ENCODE measurements at places on chromosomes 1 and 21.

- DNase-seq = no peak
Observed at GRCh38 chr1:214102907-214103306, 115.1 kb downstream of the PROX1 start.

DNA sequence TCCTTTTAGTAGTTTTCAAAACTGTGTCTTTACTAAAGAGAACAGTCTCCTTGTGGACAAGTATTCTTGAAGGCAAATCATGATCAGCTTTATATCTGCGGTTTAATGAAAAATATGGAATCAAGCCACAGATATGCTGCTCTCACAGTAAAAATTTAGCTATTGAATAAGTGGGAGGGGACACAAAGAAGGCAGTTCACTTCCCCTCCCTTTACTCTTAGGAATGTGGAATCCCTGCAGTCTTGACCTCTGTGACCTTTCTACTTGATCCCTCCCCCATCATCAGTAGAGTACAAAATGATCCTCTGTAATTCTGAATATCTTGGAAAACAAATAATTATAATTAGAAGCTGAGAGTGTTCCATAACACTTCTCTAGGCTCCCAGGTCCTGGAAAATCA is 136.7 kb upstream of the HOOK1 start:
- DNase-seq = no peak

GRCh38 chr1:221643404-221644144 is 98.3 kb downstream of the DUSP10 start:
- no peak for DNase-seq

GRCh38 chr21:36704281-36704957 is 5.5 kb downstream of the SIM2 start:
- no peak for DNase-seq

- no peak for DNase-seq
Observed at GRCh38 chr1:63615768-63616420, 22.7 kb downstream of the PGM1 start.

GRCh38 chr21:17462276-17462981 is 50.4 kb upstream of the CXADR start:
- no peak for DNase-seq

- DNase-seq = no peak
Observed at GRCh38 chr1:206487970-206488369, 17.7 kb downstream of the IKBKE start.

DNA sequence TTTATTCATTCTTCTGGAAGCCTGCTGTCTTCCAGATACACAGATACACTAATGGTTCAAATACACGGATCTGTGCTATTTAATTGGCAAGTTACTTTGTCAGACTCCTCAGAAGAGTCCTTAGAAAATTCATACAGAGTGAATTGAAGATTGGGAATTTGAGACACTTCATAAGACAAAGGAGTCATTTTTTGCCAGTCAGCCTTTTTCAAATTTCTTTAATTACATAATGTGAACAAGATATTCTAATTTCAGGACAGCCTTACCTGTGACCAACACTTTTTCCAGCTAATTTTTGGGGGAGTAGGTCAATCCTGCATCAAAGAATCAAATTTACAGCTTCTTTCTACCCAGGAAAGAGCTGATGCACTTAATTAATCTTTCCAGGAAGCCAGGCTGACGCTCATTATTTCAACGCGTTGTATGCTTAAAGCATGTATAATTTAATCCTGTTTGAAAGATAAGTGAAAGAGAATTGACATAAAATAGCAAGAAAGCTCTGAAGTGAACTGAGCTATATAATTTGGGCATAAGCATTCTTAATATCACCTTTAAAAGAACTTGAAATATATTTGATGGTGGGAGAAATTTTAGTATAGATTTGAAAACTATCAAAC is 12.8 kb upstream of the NRIP1 start:
- no peak for DNase-seq

DNA sequence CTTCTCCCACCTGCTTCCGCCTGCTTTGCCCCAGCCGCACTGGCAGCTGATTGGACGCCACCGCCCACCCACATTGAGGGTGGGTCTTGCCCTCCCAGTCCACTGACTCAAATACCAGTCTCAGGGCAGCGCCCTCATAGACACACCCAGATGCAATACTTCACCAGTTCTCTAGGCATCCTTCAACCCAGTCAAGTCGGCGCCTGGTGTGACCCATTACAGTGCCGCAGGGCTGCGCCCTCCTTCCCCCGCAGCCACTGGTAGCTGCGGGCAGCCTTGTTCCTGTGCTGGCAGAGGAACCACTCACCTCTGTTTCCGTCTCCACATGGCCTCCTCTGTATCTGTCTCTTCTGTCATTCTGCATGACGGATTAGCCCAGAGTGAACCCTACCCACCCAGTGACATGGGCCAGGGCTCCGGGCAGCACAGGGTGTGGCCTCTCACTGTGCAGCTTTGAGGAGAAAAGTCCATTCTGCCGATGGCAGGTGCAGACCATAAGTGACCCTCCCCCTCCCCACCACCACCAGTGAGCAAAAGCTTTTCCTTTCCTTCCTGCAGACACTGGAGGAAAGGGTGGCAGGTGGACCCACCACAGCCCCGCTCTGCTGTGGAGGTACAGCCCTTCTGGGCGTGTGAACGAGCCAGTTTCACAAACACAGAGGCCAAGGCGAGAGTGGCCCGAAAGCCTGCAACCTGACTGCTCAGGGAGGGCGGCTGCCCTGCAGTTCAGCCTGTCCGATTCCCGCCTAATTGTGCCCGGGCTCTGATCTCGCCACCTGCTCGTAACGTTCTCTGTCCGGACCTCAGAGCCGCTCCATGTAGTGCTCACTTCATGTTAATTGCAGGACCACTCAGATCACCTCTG is 57.1 kb downstream of the FAAP20 start:
- no peak for DNase-seq

GRCh38 chr1:63789856-63790605 is 16.2 kb downstream of the ROR1 start:
- DNase-seq = no peak

DNA sequence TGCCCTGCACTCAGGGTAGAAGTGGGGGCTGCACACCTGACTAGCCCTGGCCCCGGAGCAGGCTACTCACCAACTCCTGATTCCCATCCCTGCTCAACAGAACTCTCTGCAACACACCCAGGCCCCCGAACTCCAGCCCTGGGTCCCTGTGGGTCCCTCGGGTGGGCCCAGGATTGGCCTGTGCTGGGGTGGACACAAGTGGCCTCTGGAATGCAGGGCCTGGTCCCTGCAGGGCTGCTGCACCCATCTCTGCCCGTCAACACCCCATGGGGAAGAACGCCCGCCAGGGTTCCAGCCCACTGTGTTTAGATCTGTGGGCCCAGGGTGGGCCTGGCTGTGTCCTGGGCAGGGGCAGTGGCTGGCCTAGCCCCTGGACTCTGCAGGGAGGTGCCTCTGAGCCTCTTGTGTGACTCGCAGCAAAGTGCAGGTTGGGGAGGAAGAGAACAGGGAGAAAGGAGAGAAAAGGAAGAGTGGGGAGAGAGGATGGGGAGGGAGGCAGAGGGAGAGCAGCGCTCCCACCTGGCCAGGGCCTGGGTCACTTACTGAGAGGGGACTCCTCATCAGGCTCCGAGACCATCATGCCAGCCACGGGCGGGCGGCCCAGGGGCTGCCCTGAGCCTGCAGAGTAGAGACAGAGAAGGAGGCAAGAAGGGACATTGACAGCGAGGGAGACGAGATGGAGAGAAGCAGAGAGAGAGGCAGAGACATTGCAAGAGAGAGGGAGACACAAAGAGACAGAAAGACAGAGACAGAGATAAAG is 43.9 kb downstream of the HSPG2 start:
- no peak for DNase-seq

GRCh38 chr1:157399343-157399983 is 152.9 kb downstream of the FCRL5 start:
- no peak for DNase-seq

DNA sequence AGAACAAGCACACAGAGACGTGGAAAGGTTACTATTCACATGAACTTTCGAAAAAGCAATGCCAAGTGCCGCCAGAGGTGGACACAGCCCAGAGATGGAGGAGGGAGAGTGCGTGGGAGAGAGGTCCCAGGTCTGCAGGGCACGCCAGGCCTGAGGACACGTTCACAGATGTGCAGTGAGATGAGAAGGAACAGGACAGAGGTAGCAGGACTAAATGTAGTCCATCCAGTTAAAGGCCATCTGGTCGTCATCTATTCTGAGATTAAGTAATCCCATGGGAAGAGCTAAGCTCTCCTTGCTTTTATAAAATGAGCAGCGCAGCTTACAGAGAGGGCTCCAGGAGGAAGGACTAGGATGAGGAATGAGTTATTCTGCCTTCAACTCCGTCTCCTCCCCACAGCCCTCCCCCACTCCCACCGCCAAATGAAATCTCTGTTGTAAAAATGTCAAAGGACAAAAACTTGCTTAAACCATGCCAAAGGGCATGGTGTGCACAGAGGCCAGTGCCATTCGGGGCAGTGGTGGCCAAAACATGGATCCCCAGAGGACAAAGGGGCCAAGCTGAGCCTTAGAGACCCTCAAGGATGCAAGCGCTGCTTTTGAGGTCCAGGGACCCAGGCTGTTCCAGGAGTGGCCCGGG is 85.4 kb upstream of the SLC25A33 start:
- DNase-seq = no peak

GRCh38 chr1:39124282-39124681 is 80.2 kb upstream of the MACF1 start:
- no peak for DNase-seq

DNA sequence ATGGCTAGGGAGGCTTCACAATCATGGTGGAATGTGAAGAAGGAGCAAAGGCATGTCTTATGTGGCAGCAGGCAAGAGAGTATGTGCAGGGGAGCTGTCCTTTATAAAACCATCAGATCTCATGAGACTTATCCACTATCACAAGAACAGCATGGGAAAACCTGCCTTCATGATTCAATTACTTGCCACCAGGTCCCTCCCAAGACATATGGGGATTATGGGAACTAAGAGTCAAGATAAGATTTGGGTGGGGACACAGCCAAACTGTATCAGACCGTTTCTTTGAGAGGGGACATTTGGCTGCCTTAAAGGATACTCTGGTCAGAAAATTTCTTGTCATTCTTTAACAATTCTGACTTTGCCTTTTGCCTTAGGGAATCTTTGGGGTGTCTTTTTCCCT is 3.2 kb upstream of the XPR1 start:
- no peak for DNase-seq

DNA sequence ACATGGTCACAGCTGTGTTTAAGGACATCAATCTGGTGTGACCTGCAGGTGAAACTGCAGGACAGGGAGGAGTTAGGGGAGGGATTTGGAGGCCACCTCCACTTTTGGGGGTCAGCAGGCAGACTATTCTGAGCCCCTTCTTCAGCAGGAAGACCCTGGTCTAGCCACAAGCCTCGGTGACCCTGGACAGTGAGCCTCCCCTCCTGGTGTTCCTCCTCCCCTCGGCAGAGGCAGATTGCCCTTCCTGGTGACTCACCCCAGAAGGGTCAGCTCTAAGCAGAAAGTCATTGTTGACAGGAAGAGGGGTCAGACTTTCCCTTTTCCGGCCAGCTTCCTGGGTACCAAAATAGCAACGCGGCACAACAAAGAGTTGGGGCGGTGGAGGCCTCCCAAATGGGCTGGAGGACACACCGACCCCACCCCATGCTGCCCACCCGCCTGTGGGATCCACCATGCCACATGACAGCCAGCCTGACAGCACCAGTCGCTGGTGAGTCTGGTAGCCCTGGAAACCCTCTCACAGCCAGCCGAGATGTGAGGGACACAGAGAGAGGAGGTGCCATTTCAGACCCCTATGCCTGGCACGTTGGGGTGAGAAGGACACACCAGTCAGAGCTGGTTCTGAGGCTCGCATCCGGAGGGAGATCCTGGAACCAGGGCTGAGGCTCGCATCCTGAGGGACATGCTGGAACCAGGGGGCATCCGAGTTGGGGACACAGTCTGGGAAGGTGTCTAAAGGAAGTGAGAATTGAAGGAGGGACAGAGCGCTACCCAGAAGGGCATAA is 14.7 kb upstream of the CSF1 start:
- DNase-seq = no peak

- DNase-seq = no peak
Observed at GRCh38 chr1:23111600-23112535, 56.8 kb downstream of the LUZP1 start.

- DNase-seq = no peak
Observed at GRCh38 chr1:9240914-9241820, 6.6 kb downstream of the H6PD start.

GRCh38 chr21:25722631-25723030 is 12.1 kb downstream of the ATP5PF start:
- no peak for DNase-seq

- DNase-seq = no peak
Observed at GRCh38 chr1:88680911-88681622, 3.0 kb upstream of the PKN2 start.

- no peak for DNase-seq
Observed at GRCh38 chr1:150931773-150932172, 5.6 kb downstream of the SETDB1 start.

DNA sequence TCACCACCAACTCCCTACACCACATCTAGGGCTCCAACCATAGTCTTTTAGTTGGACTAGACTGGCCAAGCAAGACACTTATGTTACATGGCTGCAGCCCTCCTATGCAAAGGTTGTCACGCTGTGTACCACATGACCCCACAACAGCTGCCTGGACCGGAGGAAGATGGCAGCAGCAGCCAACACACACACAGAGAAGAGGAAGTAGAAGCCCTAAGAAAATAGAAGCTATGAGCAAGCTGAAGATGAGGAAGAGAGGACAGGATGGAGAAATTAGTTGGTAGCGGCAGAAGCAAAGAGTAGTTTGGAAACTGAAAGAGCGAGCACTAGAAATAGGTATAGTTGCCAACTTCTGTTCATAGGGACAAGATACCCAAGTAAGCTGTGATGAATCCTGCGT is 60.8 kb upstream of the RALGPS2 start:
- DNase-seq = peak; percentile 28

DNA sequence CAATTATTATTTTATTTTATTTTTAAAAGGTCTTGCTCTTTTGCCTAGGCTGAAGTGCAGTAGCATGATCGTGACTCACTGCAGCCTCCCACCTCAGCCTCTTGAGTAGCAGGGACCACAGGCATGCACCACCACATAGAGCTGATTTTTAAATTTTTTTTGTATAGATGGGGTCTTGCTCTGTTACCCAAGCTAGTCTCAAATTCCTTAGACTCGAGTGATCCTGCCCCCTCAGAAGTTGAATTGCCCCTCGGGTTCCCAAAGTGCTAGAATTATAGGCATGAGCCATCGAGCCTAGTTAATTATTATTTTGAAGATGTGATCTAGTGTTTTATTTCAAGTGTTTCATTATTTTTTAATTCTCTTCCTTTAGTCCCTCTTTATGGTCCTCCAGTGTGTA is 12.2 kb downstream of the MSH4 start:
- DNase-seq = no peak

GRCh38 chr1:96536581-96536980 is 185.0 kb upstream of the PTBP2 start:
- no peak for DNase-seq

GRCh38 chr1:116553386-116554115 is 17.3 kb downstream of the CD58 start:
- DNase-seq = no peak

DNA sequence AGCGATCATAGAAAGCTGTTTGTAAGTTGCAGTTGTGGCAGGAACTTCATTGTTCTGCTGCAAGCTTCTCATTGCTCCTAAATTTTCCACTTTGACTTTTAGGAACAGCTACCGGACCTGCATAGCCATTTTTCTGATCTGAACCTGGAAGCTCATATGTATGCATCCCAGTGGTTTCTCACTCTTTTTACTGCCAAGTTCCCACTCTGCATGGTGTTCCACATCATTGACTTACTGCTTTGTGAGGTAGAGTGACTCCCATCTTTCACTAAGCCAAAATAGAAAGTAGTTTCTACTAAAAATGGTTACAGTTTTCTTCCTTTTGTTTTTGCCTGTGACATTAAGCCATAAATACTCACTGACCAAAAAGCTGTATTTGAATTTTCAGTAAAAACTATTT is 254.2 kb downstream of the GPR52 start:
- no peak for DNase-seq

- peak; percentile 80 for DNase-seq
Observed at GRCh38 chr1:50968158-50968820, 1.8 kb upstream of the CDKN2C start.
